Activated naive CD4-positive, alpha-beta T cell (primary cell): ENCODE measurements at places on chromosomes 7 and 10.

DNA sequence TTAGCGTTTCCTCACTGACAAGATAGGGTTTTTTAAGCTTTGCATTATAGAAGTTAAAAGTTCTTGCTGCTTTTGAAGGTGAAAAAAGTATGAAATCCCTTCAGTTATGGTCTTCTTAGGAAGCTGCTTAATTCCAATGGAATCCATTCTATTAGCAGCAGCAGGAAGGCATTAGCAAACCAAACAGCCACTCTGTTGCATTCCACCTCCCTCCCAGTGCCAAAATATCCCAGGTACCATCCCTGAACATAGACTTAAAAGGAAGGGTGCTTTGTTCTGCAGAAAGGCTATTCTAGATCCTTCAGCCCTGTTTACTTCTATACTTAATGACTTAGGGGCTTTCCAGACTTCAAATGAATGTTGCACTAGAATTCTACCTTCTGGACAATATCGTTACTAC is 23.8 kb downstream of the ENO4 start:
- DNase-seq = no peak

GRCh38 chr10:82880776-82881290 is 1005.8 kb downstream of the NRG3 start:
- DNase-seq = no peak

- no peak for DNase-seq
Observed at GRCh38 chr7:137957887-137958286, 44.0 kb downstream of the CREB3L2 start.

GRCh38 chr10:22686347-22686746 is 28.0 kb downstream of the PIP4K2A start:
- DNase-seq = no peak

DNA sequence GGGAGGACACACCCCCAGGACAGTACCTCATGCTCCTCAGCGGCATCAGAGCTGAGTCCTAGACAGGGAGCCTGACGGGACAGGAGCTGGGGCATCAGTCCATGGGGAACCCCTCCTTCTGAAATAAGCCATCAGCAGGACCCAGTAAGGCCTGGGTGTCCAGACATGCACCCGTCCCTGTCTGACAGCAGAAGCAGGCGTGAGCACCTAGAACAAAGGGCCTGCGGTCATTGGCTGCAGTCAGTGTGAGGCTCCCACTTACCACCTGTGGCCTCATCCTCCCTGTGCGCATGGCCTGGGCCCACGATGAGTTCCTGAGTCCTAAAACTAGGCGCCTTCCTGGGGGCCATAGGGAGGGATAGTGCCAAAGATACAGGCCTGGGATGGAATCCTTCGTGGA is 484.7 kb downstream of the PTPRN2 start:
- no peak for DNase-seq

- DNase-seq = no peak
Observed at GRCh38 chr10:123382491-123382890, 228.3 kb downstream of the BUB3 start.

DNA sequence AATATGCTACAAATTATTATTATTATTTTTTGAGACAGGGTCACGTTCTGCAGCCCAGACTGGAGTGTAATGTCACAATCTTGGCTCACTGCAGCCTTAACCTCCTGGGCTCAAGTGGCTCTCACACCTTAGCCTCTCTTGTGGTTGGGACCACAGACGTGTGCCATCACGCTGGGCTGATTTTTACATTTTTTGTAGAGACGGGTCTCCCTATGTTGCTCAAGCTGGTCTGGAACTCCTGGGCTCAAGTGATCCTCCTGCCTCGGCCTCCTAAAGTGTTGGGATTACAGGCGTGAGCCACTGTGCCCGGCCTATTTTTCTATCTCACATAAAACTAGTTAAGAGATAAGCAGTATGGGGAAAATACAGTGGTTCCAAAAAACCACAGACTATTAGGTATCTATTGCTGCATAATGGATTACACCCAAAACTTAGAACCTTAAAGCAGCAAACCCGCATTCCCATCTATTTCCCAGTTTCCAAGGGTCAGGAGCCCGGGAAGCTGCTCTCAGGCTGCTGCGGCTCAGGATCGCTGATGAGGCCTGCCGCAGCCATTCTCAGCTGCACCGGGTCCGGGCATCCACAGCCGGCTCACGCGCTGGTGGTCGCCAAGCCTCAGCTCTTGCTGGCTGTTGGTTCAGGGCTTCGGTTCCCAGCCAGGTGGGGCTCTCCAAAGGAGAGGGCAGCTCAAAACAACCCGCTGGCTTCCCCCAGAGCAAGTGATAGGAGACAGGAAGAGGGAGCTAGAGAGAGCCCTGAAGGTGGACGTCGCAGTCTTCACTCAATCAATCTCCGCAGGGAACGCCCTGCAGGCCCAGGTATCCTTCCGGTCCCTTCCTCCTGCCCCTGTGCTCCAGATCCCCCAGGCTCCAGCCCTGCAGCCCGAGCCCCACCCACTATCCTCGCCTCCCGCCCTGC is 128.2 kb downstream of the UBE2H start:
- no peak for DNase-seq

- DNase-seq = no peak
Observed at GRCh38 chr7:22179442-22179879, 177.5 kb downstream of the RAPGEF5 start.

DNA sequence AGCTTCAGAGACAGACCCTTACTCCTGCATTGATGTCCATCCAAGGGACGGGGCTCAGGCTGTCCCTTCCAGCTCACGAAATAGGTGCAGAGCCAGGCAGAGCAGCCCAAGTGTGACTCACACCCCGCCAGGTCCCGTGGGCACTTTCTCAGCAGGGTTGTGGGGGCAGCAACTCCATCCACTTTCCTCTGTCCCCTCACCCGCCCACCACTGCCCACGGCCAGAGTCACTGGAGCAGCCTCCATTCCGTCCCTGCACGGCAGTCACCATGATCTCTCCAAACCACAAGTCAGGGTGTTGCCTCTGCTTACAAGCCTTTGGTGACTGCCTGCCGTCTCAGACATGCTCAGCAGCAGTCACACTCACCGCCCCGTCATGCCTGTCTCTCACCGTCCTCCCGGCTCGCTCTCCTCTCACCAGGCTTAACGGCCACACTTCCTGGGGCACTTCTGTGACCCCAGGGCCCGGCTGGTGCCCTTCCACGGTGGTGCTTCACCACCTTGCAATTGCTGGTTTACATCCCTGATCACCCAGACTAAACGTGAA is 39.3 kb downstream of the CALML3 start:
- DNase-seq = no peak

- no peak for DNase-seq
Observed at GRCh38 chr10:130630135-130630534, 493.9 kb downstream of the GLRX3 start.

GRCh38 chr10:91589658-91590035 is 43.2 kb downstream of the PPP1R3C start:
- DNase-seq = no peak
